SK-N-DZ (cell line): ENCODE measurements at places on chromosomes 2 and 18.

GRCh38 chr2:20313659-20314058 is 37.0 kb downstream of the PUM2 start:
- no peak for DNase-seq

DNA sequence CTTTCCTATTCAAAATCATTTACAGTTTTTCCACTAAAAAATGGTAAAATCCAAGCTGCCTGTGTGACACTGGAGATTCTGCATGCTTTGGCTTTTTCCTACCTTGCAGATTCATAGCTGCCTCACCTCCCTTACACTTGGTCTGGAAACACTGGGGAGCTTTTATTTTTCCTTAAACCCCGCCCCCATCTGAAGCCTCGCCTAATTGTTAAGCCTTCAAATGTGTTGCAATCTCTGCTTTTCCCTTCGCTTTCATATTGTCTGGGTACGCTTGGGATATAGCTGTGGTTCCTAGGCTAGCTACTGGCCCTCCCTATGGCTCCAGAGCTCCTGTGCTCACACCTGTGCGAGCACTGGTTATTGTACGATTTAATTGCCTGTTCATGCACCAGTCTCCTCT is 942.4 kb upstream of the GYPC start:
- DNase-seq = no peak

GRCh38 chr18:3715231-3716080 is 265.5 kb downstream of the TGIF1 start:
- DNase-seq = no peak

GRCh38 chr2:98948956-98949739 is 13.1 kb upstream of the CRACDL start:
- no peak for DNase-seq

- DNase-seq = no peak
Observed at GRCh38 chr18:45930963-45931362, 36.2 kb downstream of the EPG5 start.

DNA sequence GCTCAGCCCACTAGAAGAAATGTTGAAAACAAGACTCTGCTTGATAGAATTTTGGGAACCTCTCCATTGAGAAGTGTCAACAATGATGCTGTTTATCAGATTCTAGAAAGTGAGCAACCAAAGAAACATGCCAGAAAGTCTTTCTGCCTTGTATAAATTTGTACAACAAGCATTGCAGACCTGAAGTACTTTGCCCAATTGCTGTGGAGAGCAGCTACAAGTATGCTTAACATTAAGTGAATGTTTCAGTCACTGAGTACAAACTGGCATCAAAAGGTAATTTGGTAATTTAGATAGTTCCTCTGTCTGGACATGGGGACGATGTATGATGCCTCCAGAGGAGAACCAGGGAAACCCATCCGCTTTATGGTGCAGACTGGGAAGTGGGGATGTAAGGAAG is 33.4 kb upstream of the SKA1 start:
- no peak for DNase-seq

DNA sequence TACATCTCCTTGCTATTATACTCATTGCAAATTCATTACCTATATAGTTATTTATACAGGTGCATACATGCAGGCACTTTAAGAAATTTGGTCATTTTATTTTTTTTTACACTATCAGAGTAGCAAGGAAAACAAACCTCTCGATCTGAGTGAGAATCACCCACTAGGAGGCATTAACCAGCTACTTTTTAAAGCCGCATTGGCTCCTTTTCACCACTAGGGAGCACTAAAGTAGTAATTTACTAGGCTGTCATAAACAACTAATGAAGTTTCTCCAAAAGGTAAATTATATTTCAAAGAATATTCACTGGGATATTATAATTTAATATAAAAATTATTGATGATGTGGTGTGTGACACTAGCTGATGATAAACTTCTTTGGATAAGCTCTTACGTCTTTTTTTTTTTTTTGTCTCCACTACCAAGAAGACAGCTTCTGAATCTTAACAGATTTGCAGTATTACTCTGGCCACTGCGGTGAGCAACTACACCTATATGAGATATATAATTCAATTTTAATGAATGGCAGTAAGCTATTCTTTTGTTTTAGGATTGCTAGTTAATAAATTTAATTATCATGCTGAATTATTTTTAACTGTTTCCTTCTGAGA is 101.9 kb downstream of the NOL4 start:
- DNase-seq = peak; percentile 52

DNA sequence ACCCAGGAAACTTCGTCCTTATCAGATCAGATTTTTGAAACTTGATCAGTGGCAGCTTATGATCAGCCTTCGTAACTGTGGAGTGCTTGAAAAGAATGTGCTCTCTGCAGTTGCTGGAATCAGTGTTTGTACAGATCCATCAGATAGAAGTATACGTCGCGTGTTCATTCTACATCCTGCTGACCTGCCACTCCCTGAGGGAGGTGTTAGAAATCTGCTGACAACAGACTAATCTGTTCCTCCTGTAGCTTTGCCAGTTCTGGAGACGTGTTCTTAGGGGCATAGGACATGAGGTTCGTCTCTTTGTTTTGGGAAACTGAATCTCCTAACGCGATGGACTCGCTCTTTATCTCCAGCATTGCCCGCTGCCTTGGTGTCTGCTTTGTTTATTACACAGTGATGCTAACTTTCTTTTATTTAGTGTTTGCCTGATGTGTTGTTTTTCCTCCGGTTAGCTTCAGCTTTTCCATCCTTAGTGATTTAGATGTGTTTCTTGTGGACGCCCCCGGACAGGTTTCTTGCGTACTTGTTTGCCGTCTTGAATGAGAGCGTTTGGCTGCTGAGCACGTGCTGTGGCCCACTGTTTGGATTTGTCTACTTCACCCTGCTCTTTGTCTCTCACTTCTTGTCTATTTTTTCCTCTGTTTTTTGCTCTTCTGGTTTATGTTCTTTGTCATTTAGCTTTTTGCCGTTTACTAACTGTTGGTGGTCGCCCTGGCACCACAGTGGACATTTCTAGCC is 17.4 kb upstream of the GAL3ST2 start:
- no peak for DNase-seq

- no peak for DNase-seq
Observed at GRCh38 chr2:133788386-133788785, 220.1 kb upstream of the NCKAP5 start.

DNA sequence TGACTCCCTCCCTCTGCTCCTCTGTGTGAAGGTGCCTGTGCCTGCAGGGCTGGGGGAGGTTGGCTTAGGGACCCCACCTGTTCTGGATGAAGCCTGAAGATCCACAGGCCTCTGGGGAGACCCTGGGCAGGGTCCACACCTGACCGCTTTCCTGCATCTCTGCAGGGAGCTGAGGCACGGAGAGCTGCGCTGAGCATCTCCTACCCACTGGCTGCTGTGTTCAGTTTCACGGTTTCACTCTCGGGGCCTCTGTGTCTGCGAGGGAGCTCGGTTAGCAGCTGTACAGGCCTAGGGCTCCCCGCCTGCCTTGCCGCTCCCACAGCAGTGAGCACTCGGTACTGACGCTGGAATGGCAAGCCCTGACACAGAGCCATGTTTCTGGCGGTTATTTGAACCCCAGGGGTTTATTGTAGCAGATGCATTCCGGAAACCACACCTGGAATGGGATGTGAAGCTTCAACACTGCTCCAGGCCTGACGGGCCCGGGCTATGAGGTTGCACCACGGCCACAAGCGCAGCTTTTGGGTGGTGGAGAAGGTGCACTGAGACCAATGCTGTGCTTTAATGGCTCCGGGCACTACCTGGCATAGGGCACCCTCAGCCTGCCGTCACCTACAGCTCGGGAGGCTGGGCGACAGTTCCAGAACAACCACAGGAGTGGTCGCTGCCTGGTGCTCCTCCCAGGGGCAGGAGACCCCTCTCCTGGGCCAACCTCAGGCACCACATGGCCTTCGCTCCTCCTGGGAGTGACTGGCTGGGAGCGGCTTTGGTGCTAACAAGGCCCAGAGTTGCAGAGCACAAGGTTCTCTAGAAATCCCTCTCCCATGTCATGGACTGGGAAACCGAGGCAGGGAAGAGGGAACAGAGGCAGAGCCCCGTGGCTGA is 257.9 kb downstream of the NDUFA10 start:
- no peak for DNase-seq

- DNase-seq = no peak
Observed at GRCh38 chr18:37405229-37405628, 160.4 kb downstream of the CELF4 start.

DNA sequence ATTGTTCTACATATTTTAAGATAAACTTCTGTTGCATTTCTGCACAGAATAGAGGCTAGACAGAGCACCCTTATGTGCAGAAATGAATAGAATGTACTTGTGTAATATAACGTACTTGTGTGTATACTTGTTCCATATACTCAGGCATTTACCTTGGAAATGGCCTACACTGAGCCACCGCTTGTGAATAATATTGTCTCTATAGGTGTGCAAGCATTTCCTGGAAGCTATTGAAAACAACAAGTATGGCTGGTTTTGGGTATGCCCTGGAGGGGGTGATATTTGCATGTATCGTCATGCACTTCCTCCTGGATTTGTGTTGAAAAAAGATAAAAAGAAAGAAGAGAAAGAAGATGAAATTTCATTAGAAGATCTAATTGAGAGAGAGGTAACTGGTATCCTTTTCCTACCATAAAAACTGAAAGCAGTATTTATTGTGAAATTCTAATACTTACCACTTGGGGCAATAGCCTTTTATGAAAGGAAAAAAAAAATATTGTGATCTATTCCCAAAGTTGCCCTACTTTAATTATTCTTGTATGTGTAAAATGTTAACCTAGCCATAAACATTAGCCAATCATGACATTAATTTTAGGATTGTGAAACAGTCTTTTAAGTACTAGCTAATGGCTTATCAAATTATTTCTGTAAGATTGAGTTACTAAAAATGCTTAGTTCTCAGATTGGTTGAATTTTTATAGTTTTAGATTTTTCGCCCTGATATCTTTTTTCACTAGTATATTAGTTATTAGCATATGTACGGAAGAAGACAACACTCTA is 18.0 kb downstream of the ZC3H15 start:
- DNase-seq = peak; percentile 29

- DNase-seq = no peak
Observed at GRCh38 chr2:232898592-232899543, 28.8 kb downstream of the SNORC start.

GRCh38 chr2:121809607-121810006 is 54.2 kb downstream of the TSN start:
- DNase-seq = no peak

- no peak for DNase-seq
Observed at GRCh38 chr2:119434664-119435063, 3.0 kb downstream of the TMEM37 start.

DNA sequence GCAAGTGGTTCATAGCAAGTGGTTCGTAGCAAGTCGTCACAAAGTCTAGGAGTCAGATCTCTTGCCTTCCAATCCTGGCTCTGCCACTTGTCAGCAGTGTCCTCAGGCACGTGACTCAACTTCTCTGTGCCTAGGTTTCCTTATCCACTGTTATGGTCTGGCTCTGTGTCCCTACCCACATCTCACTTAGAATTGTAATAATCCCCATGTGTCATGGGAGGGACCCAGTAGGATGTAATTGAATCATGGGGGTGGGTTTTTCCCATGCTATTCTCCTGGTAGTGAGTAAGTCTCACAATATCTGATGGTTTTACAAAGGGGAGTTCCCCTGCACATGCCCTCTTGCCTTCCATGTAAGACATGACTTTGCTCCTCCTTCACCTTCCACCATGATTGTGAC is 51.8 kb upstream of the AP1S3 start:
- no peak for DNase-seq

- no peak for DNase-seq
Observed at GRCh38 chr2:75736276-75736675, 25.6 kb upstream of the GCFC2 start.

DNA sequence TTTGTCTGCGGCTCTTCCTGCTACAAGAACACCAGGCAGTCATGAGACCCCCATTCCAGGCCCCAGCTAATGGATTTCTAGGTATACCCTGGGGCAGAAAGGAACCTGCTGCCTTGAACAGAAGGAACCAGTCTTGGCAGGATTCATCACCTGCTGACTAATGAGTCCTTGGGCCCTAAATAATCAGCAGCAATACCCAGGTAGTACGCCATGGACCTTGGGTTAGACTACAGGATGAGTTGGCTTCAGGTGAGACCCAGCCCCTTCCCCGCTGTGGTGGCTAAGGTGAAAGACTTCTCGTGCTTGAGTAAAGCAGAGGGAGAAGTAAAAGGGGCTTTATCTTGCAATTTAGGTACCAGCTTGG is 105.0 kb downstream of the SPIRE1 start:
- no peak for DNase-seq

- peak; percentile 78 for DNase-seq
Observed at GRCh38 chr18:63322908-63323634, 3.5 kb upstream of the BCL2 start.

DNA sequence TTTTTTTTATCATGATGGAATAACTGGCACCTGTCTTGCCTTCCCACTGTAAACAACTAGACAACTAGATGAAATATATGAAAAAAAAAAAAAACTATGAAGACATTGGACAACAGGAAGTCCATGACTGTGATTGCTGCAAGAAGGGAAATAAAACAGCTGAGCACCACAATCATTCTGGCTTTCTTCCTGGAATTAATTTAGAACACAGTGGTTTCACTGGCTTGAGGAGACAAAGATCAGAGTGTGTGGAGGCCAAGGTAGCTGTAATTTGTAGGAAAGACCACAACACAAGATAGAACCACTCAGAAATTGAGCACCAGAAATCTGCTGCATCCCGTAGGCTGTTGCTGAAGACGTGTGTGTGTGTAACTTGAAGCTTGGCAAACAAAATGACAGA is 121.1 kb upstream of the PID1 start:
- DNase-seq = no peak

- DNase-seq = peak; percentile 44
Observed at GRCh38 chr2:64179582-64180321, 35.5 kb upstream of the PELI1 start.

DNA sequence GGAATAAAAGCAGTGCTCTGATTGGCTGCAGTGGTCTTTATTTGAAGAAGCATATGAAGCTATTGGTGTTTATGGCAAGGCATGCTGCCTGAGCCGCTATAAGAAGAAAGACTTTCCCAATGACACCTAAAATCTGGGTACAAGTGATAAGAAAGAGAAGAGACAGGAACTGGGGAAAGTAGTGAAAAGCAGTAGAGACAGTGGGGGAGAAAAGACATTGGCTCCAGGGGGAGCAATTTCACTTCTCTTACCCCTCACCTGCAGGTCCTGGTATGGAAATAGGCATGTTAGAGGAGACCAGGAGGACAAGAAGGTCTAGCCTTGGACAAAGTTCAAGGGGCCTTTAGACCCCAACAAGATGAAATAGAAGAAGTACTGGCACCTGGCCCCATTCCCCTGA is 47.1 kb downstream of the PLCL1 start:
- DNase-seq = no peak

DNA sequence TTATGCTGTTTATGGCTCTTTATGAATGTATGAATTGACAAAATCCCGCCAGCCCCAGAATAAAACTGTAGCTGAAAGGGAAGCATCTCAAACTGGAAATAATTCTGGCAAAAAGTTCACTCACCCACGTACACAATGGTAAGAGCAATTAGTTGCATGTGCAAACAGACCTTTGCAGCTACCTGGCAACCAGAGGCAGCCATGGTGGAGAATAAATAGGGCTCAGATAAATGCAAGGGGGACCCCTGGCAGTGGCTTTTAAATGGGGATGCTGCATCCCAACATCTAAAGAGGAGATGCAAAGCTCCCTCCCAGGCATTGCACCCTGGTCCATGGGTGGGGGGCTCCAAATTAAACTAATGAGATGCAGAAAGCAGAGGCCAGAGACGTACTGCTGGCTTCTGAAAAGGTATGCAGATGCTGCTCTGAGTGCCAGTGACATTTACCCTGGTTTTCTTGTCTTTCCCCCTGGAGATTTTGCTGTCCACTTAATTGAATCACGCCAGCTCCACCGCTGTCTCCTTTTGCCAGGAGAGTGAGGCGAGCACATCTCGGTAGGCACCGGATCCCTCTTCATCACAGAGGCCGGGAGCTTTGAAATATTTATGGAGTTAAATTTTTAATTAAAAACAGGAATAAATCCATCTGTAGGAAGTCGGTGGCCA is 126.6 kb upstream of the NRP2 start:
- peak; percentile 65 for DNase-seq
